ENCODE measurements at places on chromosomes 3 and 15. TPM values are rescaled to one million over a fixed set of nuclear protein-coding genes. Genes with fewer than 3 reads are reported as not detected.

- H3K4me3 ChIP-seq: no peak overlapping the region
- no peak for DNase-seq
- H3K36me3 ChIP-seq: peaks cover 10% of the 10 kb centered on the region
- no peak overlapping the region for H3K27ac ChIP-seq
- peaks cover 5% of the 10 kb centered on the region for H3K4me1 ChIP-seq
- H3K27me3 ChIP-seq: no peaks in the 10 kb centered on the region
These were observed 8.8 kb downstream of the SLC6A20 start for GRCh38 chr3:45787551-45787950.

GRCh38 chr15:64883997-64884511 lies 27.6 kb upstream of the ANKDD1A start:
- H3K4me1 ChIP-seq: peaks cover 13% of the 10 kb centered on the region
- no peak overlapping the region for H3K27ac ChIP-seq
- peaks cover 2% of the 10 kb centered on the region for H3K27me3 ChIP-seq
- peak overlapping the region; percentile 28 for H3K4me3 ChIP-seq

DNA sequence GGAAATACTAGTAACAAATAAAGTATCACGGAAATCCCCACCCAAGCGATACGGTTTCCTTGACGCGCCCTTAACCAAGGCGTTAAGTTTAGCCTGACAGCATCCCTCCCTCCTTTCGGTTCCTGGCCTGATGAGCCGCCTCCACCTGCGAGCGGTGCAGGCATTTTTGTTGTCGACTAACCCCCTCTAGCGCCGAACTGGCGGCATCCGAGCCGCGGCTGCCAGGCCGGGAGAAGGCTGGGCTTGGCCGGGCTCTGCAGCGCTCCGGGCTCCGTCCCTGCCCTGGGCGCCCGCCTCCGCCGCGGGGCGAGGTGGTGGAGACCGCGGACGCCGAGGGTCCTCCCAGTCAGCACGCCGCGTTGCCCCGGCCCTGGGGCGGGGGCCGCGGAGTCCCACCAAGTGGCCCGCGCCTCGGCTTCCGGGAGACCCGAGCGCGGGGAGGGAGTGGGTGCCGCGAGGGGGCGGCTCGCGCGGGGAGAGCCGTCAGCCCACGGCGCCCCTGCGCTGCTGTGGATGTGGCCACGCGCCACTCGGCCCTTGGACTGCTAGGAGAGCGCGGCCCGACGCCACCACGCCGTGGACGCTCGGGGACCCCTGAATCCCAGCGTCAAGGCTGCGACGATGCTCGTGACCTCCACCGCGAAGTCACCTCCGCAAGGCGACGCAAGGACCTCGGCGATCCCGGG lies 1.1 kb upstream of the EPHA6 start:
- peaks cover 2% of the 10 kb centered on the region for H3K4me1 ChIP-seq
- peak overlapping the region; percentile 16 for H3K27ac ChIP-seq
- H3K4me3 ChIP-seq: peak overlapping the region; percentile 85
- peaks cover 10% of the 10 kb centered on the region for H3K27me3 ChIP-seq
- peak; percentile 91 for DNase-seq
- no peaks in the 10 kb centered on the region for H3K36me3 ChIP-seq

DNA sequence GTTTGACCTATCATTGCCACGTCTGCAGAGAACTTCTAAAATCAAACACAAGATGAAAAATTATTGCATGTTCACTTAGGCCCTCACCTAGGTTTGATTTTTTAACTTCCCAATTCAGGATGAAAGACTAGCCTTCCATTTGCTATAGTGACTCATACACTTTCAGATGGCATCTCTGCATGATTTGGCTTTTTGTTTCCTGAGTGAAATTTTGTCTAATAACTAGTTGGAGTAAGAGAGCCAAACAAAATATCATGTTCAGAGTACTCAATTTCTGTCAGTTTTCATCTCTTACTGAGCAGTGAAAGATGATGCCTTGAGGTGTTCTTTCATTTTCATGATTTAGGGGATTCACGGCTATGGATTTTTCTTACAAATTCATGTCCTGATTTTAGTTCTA lies 122.9 kb downstream of the NSUN3 start:
- no peak overlapping the region for H3K4me3 ChIP-seq
- H3K27ac ChIP-seq: no peak overlapping the region
- H3K4me1 ChIP-seq: peaks cover 6% of the 10 kb centered on the region
- no peak for DNase-seq
- H3K27me3 ChIP-seq: no peaks in the 10 kb centered on the region

DNA sequence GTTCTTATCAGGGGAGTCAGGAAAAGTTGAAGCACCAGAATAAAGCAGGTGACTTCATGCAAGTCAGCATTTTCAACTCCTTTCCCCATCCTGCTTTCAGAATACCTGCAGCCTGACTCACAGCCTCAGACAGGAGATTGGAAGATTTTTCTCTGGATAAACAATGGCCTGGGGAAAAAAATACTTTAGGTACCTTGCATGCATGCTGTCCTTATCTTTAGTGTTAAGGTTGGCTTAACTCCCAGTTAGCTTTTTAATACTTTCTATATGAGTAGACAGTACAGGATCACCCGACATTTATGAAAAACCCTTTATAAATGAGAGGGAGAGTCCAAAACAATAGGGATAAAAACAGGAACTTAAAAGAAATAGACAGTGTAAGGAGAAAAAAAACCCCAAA lies 53.6 kb downstream of the PAK2 start:
- peaks cover 36% of the 10 kb centered on the region for H3K36me3 ChIP-seq
- no peak overlapping the region for H3K27ac ChIP-seq
- H3K4me1 ChIP-seq: peaks cover 6% of the 10 kb centered on the region
- H3K4me3 ChIP-seq: no peak overlapping the region
- peaks cover 4% of the 10 kb centered on the region for H3K27me3 ChIP-seq

- no peak for DNase-seq
- no peak overlapping the region for H3K4me3 ChIP-seq
- H3K27me3 ChIP-seq: no peaks in the 10 kb centered on the region
- no peaks in the 10 kb centered on the region for H3K36me3 ChIP-seq
These were observed 83.5 kb downstream of the SV2B start for GRCh38 chr15:91183596-91183995.

DNA sequence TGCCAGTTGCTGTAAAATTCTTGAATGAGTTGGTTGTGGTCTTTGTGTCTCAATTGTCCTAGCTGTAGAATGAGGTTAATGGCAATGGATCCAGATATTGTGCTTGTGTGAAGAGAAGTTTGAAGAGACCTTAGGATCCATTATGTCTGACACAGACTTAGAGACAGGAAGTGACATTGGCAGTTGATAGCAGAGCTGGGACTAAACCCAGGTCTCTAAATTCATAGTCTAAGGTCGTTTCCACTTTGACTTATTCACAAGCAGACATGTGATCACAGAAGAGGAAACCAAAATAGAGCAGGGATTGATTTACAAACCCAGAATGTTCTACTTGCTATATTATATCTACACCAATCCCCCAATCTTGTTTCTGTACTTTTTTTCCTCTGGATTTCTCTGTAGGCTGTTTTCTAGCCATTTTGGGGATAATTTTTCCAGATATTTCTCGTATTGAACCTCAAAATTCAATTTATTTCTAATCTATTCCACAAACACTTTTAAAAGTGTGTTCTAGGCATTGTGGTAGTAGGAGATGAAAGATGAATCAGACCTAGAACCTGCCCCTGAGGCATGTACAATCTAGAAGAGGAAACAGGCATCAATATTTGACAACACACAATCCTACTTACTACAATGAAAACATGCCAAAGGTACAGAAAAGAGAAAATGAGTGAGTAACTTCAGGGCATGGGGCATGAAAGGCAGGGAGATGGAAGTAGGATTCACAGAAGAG lies 123.3 kb downstream of the NFKBIZ start:
- no peaks in the 10 kb centered on the region for H3K4me1 ChIP-seq
- no peaks in the 10 kb centered on the region for H3K27me3 ChIP-seq
- no peak for DNase-seq
- no peak overlapping the region for H3K27ac ChIP-seq

GRCh38 chr3:27939521-27939920 lies 217.4 kb upstream of the EOMES start:
- DNase-seq: no peak
- H3K27me3 ChIP-seq: no peaks in the 10 kb centered on the region
- no peak overlapping the region for H3K4me3 ChIP-seq
- H3K4me1 ChIP-seq: peaks cover 2% of the 10 kb centered on the region
- H3K27ac ChIP-seq: no peak overlapping the region
- H3K36me3 ChIP-seq: no peaks in the 10 kb centered on the region

DNA sequence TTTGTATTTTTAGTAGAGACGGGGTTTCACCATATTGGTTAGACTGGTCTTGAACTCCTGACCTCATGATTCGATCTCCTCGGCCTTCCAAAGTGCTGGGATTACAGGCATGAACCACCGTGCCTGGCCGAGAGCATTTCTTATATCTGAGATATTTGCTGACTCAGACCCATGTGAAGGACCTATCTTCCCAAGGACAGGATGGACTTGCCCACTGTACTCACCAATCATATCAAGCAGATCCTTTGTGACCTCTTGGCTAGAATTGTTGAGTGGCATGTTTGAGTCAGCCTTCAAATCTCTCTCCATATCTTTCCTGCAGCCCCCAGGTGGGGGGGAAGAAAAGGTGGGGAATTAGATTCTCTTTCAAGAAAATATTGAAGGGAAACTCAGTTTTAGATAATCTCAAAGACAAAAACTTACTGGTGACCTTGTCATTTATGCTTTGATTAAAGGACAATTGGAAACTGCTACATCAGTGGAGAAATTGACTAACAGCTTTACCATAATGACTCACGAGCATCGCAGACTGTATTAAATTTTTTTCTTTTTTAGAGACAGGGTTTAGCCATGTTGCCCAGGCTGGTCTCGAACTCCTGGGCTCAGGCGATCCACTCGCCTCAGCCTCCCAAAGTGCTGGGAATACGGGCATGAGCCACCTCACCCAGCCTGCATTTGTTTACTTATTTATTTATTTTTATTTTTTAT lies 3.1 kb downstream of the C3orf62 start:
- no peak overlapping the region for H3K27ac ChIP-seq
- no peak overlapping the region for H3K4me3 ChIP-seq
- peaks cover 12% of the 10 kb centered on the region for H3K4me1 ChIP-seq
- no peaks in the 10 kb centered on the region for H3K36me3 ChIP-seq

DNA sequence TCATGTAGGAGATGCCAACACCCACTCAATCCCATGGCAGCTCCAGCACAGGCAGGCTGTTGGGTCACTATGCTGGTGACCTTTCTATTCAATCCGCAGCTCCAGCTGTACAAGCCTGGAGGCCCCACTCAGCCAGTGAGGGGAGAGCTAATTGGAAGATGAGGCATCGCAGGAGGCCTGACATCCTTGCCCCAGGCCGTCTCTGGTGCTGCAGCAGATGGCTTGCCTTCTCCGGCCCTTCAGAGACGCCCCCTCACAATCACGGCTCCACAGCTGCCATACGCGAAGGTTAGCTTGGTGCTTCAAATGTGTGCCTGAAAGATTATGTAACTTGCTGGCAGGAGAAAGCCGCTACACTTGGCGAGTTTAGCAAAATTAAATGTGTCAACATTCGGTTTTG lies 104.2 kb upstream of the CLSTN2 start:
- H3K36me3 ChIP-seq: peaks cover 8% of the 10 kb centered on the region
- DNase-seq: peak; percentile 86
- H3K4me3 ChIP-seq: no peak overlapping the region
- peaks cover 5% of the 10 kb centered on the region for H3K27me3 ChIP-seq
- H3K4me1 ChIP-seq: peaks cover 18% of the 10 kb centered on the region

DNA sequence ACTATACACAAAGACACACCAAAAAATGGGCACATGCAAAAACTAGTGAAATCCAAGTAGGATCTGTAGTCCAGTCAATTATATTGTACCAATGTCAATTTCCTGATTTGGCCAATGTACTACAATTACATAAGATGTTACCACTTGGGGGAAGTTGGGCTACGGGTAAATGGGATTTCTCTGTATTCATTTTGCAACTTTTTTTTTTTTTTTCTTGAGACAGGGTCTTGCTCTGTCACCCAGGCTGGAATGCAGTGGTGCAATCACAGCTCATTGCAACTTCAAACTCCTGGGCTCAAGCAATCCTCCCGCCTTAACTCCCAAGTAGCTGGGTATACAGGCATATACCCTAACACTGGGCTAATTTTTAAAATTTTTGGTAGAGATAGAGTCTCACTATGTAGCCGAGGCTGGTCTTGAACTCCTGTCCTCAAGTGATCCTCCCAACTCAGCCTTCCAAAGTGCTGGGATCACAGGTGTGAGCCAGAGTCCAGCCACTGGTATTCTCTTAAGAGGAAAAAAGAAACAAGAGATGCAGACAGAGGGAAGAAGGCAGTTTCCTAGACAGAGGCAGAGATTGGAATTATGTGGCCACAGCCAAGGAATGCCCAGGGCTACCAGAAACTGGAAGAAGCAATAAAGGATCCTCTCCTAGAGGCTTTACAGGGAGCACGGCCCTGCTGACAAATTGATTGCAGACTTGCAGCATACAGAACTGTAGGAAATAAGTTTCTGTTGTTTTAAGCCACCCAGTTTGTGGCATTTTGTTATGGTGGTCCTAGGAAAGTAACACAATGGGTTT lies 33.3 kb downstream of the TFDP2 start:
- H3K27me3 ChIP-seq: no peaks in the 10 kb centered on the region
- H3K4me3 ChIP-seq: no peak overlapping the region
- peaks cover 9% of the 10 kb centered on the region for H3K4me1 ChIP-seq

DNA sequence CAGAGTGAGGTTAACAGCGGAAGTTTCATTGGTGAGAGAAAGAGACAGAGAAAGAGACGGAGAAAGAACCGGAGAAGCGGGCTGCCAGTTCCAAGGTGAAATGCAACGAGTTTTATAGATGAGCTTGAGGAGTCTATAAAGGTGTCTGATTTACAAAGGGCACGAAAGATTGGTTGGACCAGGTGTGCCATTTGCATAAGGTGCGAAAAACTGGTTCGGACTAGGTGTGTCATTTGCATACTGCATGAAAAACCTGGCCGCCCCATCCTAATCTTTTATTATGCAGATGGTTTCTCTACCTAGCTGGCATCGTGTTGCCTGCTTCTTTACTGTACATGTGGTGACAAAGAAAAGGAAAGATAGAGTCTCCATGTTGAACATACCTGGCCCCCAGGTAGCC lies 253.8 kb upstream of the IGF1R start:
- H3K27ac ChIP-seq: no peak overlapping the region
- H3K27me3 ChIP-seq: no peaks in the 10 kb centered on the region
- no peaks in the 10 kb centered on the region for H3K4me1 ChIP-seq
- no peaks in the 10 kb centered on the region for H3K36me3 ChIP-seq
- no peak overlapping the region for H3K4me3 ChIP-seq

- no peak overlapping the region for H3K4me3 ChIP-seq
- H3K27me3 ChIP-seq: no peaks in the 10 kb centered on the region
- DNase-seq: no peak
- H3K36me3 ChIP-seq: no peaks in the 10 kb centered on the region
These were observed 981.3 kb upstream of the ALCAM start for GRCh38 chr3:104385421-104385820.

- H3K27me3 ChIP-seq: peaks cover 6% of the 10 kb centered on the region
- H3K36me3 ChIP-seq: no peaks in the 10 kb centered on the region
- H3K4me3 ChIP-seq: peak overlapping the region; percentile 94
- H3K4me1 ChIP-seq: no peaks in the 10 kb centered on the region
- H3K27ac ChIP-seq: peak overlapping the region; percentile 52
These were observed 620 bp upstream of the ANP32A start for GRCh38 chr15:68821190-68821840.

Gene GABRG3
- total RNA-seq: 1.3 TPM

Gene FRG2C
- total RNA-seq: 0.47 TPM

Gene CHRNA7
- 19.1 TPM for total RNA-seq

Gene SPESP1
- total RNA-seq: not detected

Gene NPAP1
- 0.07 TPM for total RNA-seq

Gene KBTBD13
- not detected for total RNA-seq

Gene TMEM40
- total RNA-seq: not detected

Gene CYP8B1
- total RNA-seq: not detected

Gene NEIL1
- 11.8 TPM for total RNA-seq

Data from glutamatergic neuron (in vitro differentiated cells).